ENCODE measurements at places on chromosomes 5 and 9.

DNA sequence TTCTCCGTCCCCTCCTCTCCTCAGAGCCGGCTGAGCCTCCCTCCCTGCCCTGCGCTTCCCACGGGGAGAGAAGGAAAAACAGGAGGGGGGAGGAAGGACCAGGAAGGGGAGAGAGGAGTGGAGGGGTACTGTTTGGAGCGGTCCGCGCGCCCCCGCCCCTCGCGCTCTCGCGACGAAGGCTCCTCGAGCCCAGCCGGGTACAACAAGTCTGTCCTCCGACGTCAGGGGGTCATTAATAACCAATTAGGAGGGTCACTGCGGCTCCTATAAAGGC lies 480 bp upstream of the PRDM12 start:
- DNase-seq, result no peak

- no peak for DNase-seq
These were observed 459.3 kb upstream of the ZNF608 start for GRCh38 chr5:125205601-125206225.

DNA sequence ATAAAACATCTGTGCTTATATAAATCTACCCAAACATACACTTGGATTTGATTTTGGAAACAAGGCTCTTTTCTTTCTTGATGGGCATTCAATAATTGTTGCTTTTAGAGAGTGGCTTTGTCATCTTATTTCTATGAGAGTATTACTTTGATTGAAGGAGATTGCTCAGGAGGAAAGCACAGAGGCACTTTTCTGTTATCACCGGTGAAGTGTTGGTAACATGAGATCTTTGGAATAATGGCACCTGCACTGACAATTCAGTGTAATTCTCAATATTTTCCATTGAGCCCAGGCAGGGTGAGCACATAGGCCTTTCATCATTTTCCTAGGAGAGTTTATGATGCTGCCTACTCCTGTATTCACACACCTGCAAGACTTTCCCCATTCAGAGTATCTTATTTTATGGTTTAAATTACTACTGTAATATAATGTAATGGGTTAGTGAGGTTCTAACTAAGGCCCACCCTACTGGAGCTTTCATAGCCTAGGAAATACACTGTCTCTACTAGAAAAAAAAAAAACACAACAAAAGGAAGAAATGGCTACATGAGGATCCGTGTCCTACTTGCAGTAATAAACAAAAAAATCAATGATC lies 244.3 kb downstream of the DENND1A start:
- no peak for DNase-seq

- no peak for DNase-seq
These were observed 99.5 kb downstream of the DAB2IP start for GRCh38 chr9:121750715-121751623.

DNA sequence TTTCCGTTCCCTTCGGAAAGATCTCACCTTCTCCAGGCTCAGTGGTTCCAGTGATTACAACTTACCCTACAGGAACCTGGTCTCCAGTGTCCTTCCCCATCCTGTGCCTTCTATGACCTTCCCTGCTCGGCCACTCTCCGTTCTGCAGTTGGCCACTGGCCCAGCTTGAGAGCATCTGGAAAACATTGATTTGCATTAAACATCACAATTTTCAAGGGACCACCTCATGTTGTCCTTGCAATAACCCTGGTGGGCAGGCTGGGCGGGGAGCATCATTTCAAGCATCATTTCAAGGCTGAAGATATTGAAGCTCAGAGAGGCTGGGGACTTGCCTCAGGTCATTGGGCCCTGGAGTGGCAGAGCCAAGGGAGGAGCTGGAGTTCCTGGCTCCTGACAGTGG lies 177.4 kb downstream of the SEC61B start:
- DNase-seq, result no peak

- DNase-seq, result no peak
These were observed 26.3 kb upstream of the GALNT10 start for GRCh38 chr5:154164249-154164581.

DNA sequence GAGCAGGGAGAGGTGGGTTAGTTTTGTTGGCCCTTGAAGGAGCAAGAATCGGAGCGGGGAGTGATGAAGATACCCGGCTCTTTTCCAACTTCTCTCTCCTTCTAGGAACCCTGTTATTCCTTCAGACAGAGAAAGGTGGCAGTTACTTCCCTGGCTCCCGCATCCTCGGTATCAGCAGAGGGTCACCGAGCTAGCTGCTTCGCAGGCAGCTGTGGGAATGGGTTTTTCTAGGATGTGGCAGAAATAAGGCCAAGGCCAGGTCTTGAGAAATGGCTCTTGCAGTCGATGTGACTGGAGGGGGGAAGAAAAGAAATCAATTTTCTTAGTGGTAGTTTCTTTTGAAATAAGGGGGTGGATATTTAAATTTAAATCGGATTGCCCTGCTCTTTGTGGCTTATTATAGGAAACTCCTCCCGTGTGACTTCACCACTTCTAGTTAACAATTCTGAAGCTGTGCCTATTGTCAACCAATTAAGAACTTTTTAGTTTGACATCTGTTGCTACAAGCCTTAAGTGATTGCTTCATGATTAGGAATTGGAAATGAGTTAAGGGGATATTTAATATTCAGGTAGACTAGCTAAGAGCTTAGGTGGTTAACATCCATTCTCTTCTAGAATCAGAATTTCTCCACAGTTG lies 1.4 kb downstream of the SAP30L start:
- DNase-seq, result no peak

DNA sequence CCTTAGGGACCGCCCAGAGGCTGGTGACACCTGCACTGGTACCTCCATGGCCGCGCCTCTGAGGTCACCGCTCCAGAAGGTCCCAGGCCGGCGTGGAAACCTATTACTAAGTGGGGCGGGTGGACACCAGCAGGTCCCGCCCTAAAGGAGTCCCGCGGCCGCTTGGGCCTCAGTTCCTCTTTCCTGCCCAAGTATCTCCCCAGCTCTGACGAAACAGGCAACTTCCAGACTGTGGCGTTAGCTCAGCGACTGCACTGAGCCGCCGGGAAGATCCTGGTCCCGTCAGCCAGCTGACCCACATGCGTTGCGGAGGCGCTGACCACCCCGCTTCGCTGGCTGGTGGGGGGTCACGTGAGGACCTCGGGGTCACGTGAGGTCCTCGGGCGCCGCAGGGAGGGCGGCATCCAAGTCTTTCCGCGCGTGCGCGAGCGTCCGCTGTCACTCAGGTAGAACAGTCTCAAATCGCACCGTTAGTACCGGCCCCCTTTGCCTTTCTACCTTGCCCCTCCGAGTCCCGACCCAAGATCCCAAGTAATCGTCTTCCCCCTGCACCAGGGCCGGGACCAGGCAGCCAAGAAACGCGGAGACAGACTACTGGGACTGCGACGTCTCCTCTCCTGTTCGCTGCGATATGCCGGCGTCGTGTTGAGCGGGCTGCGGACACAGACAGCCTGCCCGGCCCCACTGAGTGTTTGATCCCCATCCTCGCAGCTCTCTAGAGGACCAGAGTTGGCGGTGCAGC lies 53.7 kb upstream of the KDM4C start:
- peak; percentile 64 for DNase-seq

DNA sequence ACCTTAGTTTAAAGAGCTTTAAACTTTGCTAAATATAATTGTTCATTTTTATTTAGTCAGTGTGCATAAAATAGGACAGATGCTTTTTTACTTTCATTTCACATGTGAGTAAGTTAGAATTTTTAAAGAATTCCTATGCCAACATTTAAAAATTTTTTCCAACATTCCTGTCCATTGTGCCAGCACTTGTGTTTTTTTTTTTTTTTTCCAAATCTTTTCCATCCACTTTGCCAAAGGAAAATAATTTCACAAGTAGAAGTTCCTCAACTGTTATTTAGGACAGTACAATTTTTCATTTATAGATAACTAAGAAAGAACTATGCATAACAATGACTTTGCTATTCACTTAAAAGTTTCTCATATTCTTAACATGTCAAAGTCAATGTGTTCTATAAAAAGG lies 189.5 kb downstream of the ADAMTS6 start:
- DNase-seq, result no peak

GRCh38 chr9:75265525-75265972 lies 177.2 kb downstream of the OSTF1 start:
- DNase-seq, result no peak

GRCh38 chr5:133235696-133236426 lies 184.0 kb downstream of the HSPA4 start:
- no peak for DNase-seq

GRCh38 chr9:118784033-118784432 lies 585.2 kb downstream of the BRINP1 start:
- no peak for DNase-seq

- DNase-seq, result no peak
These were observed at the start of gene LRRC70 for GRCh38 chr5:62578540-62578939. TSS of gene LRRC70 (plus strand) at chr5:62578819. CDS start at chr5:62579439, 620 bp downstream.

- DNase-seq, result peak; percentile 88
These were observed at the start of the genes MORN5 and NDUFA8 for GRCh38 chr9:122159026-122159924. TSS of gene MORN5 (plus strand) at chr9:122159908. CDS start at chr9:122159973, 65 bp downstream. TSS of gene NDUFA8 (minus strand) at chr9:122159779. CDS start at chr9:122159677, 102 bp downstream.

- no peak for DNase-seq
These were observed 1.2 kb downstream of the CDC14B start for GRCh38 chr9:96618209-96619123.

GRCh38 chr5:69130241-69130640 lies 36.4 kb downstream of the SLC30A5 start:
- DNase-seq, result no peak

DNA sequence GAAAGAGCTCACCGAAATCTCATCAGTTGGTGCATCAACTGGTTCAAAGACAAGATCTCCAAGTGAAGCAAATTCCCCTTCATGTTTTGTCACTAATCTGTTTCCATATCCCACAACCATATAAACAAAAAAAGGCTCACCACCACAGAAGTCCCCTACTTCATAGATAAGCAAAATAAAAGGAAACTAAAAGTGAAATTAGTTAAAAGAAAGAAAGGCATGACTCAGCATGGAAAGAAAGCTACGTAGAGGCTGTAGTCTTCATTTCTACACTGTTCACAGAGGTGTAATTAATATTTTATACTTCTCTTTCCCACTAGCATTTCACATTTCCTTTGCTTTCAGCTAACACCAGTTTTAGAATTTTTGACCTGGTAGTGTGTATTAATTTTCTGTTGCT lies 208.0 kb downstream of the CYLC2 start:
- DNase-seq, result no peak

- no peak for DNase-seq
These were observed 279.4 kb downstream of the FBXL17 start for GRCh38 chr5:108102463-108102862.

DNA sequence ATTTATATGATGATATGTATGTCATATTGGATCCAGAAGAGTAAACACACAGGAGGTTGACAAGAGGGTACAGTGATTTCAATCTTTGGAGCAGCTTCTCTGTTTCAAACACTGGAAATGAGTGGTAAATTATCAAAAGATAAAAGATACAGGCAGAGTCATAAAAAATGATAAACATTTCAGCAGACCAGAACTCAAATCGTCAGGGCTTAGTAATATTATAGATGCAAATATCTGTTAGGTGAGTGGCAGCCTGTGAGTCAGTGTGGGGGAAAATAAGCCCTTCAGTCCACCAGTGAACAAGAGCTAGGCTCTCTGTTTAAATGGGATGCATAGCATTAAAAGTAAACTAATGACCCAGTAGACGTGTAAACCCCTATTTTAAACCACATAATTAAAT lies 1378.1 kb downstream of the EFNA5 start:
- DNase-seq, result no peak

DNA sequence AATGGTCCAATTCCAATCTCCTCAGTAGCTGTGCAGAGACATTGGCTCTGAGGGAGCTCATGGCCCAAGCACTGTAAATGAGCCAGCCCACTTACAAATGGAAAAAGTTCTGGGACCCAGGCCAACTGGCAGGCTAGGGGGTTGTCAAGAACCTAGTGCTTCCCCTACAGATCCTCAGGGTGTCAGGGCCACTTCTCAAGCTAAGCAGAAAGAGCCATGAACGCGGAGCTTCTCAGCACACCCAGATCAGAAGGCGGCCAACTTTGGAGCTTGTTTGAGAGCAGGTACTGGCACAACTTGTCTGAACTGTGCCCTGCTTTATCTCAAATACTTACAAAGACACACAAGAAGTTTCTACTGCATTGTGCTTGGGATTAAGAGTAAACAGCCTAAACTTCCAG lies 17.5 kb downstream of the TLE1 start:
- no peak for DNase-seq

DNA sequence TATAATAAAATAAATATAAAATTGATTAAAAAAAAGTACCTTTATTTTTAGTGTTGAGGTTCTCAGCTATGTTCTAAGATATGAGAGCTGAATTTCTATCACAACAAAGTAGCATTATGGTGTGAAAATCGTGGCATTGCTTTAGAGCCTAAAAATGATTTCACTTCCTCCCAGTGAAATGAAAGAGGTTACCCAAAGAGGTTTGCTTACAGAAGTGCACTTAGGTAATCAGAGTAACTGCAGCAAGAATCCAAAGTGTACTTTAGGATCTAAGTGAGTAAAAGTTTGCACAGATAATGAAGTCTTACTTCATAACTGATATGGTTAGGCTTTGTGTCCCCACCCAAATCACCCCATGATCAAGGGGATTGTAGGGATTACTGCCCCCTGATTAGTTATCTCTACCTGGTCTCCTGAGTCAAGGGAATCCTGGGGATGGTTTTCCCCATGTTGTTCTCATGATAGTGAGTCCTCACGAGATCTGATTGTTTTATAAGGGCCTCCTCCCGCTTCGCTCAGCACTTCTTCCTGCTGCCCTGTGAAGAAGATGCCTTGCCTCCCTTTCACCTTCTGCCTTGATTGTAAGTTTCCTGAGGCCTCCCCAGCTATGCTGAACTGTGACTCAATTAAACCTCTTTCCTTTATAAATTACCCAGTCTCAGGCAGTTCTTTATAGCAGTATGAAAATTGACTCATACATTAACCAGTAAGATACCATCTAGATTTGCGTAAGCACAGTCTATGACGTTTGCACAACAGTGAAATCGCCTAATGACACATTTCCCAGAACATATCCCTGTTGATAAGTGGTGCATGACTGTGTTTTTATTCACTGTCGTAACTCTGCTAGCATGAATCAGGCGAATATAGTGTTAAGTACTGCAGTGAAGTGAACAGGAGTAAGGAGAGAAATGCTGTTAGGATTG lies 40.3 kb upstream of the LRRC70 start:
- no peak for DNase-seq

DNA sequence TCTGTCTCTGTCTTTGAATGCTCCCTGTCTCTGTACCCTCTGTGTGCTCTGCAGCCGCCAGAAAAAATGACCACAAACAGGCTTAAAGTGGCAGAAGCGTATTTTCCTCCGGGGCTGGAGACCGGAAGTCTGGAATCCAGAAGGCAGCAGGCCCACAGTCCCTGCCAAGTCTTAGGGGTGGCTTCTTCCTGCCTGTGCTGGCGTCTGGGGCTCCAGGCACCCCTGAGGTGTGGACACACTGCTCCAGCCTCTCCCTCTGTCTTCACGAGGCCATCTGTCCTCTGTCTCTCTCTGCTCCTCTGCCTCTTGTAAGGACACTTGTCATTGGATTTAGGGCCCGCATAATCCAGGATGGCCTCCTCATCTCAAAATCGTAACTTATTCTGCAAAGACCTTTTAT lies 298.4 kb upstream of the IRX4 start:
- no peak for DNase-seq

GRCh38 chr5:141805874-141806595 lies 72.2 kb downstream of the PCDH1 start:
- DNase-seq, result no peak

GRCh38 chr5:179292681-179293635 lies 52.3 kb downstream of the ADAMTS2 start:
- no peak for DNase-seq

GRCh38 chr9:133171161-133171961 lies 7.6 kb upstream of the GBGT1 start:
- no peak for DNase-seq

- no peak for DNase-seq
These were observed 4.2 kb downstream of the SEMA4D start for GRCh38 chr9:89493671-89494070.

GRCh38 chr5:167426501-167426900 lies 864.9 kb upstream of the WWC1 start:
- DNase-seq, result no peak
